Testis (tissue), 5 donors: ENCODE measurements at places on chromosomes 7 and 10. TPM values are rescaled to one million over a fixed set of nuclear protein-coding genes. Genes with fewer than 3 reads are reported as not detected.

PTF1A gene
- total RNA-seq, result 5.1 TPM

LLCFC1 gene
- 14.1 TPM for total RNA-seq

TDRD1 gene
- total RNA-seq, result 25.7 TPM

HOXA1 gene
- 0.79 TPM for total RNA-seq

PARP12 gene
- 54.6 TPM for total RNA-seq

HABP2 gene
- total RNA-seq, result not detected

URGCP gene
- total RNA-seq, result 24.9 TPM

ANK3 gene
- total RNA-seq, result 39.9 TPM

SLC13A1 gene
- total RNA-seq, result not detected

ZP3 gene
- 1.7 TPM for total RNA-seq

EPO gene
- total RNA-seq, result 0.93 TPM

CDH23 gene
- total RNA-seq, result 81.7 TPM

LRMDA gene
- 7.6 TPM for total RNA-seq

ZNF655 gene
- 120 TPM for total RNA-seq

GIMAP4 gene
- total RNA-seq, result 5.8 TPM

OR2A12 gene
- 0.06 TPM for total RNA-seq

ADGRA1 gene
- total RNA-seq, result 1.4 TPM

ADAM22 gene
- 4.4 TPM for total RNA-seq

KDM7A gene
- 24.7 TPM for total RNA-seq

NODAL gene
- total RNA-seq, result 0.43 TPM

RTKN2 gene
- total RNA-seq, result 7.5 TPM
